Kidney epithelial cell (primary cell): ENCODE measurements at places on chromosomes 2 and 18. TPM values are rescaled to one million over a fixed set of nuclear protein-coding genes. Genes with fewer than 3 reads are reported as not detected.

DNA sequence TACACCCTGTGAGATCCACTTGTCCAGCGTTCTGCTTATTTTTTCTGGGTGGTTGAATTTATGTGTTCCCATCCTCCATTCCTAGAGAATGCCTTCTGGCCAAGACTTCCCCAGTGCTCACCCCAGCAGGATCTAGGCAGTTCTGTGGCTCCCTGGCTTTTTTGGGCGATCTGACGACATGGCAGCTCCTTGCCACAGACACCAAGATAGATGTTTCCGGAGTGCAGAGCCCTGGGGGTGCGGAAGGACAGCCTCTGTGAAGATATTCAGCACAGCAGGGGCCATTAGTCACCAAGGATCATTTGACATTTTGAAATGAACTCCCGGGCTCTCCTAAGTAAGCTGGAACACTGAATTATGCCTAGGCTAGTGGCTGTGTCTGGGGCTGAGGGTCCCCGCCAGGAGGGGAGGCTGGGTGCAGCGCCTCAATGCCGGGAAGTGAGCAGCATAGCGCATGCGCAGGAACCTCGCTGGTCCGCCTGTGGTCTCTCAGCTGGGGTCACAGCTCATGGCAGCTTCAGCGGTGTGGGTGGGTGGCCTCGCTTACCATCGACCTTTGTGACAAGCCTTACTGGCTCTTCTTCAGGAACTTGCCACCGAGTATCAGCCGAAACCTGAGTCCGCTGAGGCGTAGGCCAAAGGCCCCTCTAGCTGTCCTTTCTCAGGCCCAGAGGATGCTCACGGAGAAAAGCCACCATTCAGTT, 60.3 kb downstream of the MEX3C start:
- no peak for DNase-seq

DNA sequence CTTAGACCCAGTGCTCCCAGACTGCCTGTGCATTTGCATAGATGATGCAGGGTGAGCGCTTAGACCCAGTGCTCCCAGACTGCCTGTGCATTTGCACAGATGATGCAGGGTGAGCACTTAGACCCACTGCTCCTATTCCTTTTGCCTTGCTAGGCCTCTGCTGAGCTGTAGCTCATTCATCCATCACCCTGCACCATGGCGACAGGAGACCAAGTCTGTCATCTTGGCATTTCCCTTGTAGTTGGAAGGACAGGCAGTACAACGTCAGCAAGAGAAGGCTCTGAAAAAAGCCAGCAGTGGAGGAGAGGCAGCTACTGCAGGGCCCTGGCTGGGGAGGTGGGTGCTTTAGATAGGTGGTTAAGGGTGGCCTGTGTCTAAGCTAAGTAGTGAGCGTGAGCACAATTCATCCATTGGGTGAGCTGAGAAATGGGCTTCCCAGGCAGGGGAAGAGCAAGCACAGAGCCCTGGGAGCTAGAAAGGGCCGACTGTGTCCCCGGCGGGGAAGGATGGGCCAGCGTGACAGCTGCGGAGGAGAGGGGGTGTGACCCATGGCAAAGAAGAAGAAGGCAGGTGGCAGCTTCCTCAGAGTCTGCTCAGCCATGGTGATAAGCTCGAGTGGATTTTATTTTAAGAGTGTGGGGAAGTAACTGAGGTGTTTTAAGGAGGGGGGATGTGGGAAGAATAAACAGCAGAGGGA, 108.8 kb downstream of the LPIN1 start:
- no peak for DNase-seq

DNA sequence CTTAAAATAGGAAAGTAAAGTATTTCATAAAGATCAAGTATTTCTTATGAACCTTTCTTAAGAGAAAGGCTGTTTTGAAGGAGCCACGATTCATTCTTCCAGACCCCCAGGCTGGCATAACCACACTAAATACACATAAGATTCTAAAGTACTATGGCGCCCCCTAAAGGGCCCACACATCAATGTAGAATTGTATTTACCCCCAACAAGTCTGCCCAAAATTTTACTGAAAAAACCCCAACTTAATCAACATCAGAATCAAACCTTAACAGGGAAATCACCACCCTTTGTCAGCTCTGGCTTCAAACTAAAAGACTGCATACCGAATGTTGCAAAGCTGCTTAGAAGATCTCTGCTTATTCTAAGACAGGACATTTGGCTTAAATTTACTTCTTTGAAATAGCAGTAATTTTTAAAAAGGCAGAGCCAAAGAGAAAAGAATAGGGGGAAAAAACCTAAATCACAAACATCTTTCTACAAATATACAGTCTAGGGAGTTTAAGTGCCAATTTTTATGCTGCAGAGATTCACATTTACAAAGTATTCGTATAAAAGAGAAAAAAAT, 20.4 kb upstream of the BCL2 start:
- DNase-seq = no peak

The FOXI3 gene
- 0.21 TPM in 1 of 2 replicates, not detected in the other for total RNA-seq

- no peak for DNase-seq
Observed at GRCh38 chr2:64288321-64289193, 144.3 kb upstream of the PELI1 start.

DNA sequence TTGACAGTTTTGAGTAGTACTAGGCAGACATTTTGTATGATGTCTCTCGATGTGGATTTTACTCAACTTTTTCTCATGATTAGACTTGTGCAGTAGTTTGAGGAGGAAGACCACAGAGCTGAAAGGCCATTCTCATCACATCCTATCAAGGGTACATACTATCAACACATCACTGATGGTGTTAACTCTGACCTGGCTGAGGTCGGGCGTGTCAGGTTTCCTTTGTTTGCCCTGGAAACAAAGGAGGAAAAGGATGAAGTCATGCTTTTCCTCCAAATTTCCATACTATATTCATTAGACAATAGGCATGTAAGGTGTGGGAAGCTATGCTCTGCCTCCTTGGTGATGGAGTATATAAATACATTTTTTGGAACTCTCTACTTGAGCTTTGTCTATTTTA, 211.1 kb downstream of the DSEL start:
- no peak for DNase-seq
